ENCODE measurements at places on chromosomes 3 and 15.

DNA sequence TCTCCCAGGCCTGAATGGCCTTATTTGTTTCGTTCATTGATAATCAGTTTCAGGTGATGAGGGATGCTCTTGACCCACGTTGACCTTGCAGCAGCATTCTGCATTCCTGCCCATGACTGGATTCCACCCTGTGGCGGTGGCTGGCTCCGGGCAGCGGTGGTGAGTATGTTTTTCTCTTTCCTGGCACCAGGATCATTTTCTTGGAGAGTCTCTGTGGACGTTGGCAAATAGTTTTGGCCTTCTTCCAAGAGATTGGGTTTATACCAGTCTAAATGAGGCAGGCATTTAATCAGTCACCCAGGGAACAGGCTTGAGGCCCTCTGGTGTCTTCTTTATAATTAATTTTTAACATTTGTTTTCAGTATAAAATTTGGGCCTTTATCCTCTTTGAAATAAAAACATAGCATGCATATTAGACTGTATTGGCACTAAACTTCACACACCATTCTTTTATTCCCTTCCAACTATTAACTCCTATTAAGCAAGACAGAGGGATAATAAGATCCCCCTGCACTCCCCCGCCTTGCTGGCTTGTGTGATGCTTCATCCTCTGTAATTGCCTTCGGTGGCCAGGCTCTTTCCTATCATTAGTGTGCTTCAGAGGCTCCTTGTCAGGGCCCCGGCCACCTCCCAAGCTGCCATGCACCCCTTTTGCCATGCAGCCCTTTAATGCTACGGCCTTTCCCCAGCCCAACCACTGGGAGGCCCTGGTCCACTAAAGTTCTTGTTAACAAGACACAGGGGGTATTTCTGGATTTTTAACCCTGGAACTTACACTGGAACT lies 176.2 kb upstream of the TOPAZ1 start:
- no peak for DNase-seq

GRCh38 chr3:28745436-28745835 lies 396.8 kb upstream of the AZI2 start:
- DNase-seq: no peak

GRCh38 chr3:66208189-66208588 lies 12.6 kb upstream of the SLC25A26 start:
- DNase-seq: no peak

DNA sequence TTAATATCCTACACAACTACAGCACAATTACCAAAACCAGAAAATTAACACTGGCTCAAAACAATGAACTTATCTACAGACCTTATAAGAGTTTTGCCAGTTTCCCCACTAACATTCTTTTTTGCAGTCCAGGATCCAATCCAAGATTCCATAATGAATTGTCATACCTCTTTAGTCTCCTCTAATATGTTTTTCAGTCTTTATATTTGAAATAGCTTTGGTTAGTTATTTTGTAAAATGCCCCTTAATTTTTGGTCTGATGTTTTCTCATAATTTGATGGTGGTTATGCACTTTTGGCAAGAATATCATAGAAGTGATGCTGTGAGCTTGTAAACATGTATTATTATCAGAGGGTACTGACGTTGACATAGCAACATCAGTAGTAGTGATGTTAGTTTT lies 124.3 kb downstream of the ISL2 start:
- DNase-seq: no peak

GRCh38 chr15:87579537-87579936 lies 677.0 kb downstream of the NTRK3 start:
- no peak for DNase-seq

DNA sequence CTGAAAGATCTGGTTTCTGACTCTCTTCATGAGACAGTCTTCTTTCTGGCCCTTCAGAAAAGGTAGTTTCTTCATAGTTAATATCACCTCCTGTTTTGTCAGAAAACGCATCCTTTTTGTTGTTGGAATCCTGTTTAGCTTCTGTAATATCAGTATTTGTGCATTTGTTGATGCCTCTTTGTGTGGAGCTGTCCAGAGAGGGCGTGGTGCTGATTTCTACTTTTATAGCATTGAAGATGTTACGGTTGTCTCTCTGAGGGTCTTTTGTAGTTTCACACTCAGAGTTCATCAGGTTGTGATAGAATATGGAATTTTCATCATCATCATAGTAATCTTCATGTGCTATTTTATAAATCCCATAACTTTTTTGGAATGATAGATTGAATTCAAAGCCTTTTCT lies 8.9 kb downstream of the GPR149 start:
- DNase-seq: no peak

DNA sequence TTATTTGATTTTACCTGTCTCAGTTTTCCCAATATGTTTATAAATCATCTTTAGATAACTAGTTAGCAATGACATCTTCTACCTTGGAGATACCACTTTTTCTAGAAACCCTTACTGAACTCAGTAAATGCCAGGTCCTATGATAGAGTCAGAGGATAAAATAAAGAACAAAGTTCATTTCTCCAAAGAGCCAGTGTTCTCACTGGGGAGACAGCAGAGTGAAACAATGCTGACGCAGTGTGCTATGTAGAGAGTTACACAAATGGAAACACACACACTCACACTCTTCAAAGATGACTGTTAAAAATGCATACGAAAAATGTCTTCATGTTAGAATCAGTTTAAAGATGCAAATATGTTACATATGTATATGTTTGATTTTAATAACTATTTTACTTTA lies 111.3 kb downstream of the PIK3R4 start:
- no peak for DNase-seq
